ENCODE measurements at places on chromosomes 1 and 21.

- no peak for DNase-seq
These were observed 20.5 kb upstream of the RHBDL2 start for GRCh38 chr1:38962113-38962512.

DNA sequence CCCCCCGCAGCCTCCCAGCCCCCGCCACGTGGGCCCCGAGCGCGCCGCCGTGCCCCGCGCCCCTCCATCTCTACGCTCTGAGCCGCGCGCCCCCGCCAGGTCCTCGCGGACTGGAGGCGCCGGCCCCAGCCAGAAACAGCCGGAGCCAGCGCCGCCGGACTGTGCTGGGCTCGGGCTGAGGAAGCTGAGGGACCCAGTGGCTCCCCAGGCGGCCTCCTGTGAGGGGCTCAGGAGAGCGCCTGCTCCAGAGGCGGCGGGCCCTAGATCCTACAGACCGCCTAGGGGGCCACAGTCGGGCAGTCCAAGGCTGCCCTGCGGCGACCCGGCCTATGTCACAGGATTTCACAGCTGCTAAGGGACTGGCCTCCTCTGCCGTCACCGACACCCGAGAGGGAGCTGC, 82.1 kb downstream of the NENF start:
- DNase-seq: no peak

GRCh38 chr1:179038528-179039281, 13.0 kb downstream of the FAM20B start:
- no peak for DNase-seq

DNA sequence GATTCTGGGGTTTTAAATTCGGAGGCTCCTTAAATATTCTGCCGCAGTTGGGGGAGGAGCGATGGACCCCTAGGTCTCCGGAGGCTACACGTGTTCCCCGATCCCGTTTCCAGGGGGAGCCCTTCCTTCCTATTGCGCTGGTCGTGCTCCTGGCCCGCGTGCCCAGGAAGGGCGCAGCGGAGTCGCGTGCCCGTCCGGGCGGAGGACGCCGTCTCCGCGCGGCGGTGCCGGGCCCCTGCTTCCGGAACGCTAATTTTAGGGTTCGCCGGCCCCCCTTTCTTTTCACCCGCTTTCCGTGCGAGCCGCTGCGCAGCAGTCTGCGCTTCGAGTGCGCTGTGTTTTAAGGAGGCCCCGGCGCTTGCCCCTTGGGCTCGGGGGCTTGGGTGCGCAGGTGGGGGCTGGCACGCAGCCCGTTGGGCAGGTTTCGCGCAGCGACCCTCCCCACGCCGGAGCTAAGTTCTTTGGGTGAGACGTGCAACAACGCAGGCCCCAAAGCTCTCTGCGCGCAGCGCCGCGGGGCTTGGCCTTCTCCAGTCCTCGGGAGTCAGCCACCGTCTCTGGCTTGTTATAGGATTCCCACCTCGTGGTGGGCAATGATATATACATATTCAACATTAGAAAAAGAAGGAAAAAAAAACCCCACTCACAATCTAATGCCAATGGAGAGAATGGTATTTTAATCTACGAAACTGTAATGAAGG, 43.5 kb upstream of the DNAJC6 start:
- DNase-seq: peak; percentile 42

DNA sequence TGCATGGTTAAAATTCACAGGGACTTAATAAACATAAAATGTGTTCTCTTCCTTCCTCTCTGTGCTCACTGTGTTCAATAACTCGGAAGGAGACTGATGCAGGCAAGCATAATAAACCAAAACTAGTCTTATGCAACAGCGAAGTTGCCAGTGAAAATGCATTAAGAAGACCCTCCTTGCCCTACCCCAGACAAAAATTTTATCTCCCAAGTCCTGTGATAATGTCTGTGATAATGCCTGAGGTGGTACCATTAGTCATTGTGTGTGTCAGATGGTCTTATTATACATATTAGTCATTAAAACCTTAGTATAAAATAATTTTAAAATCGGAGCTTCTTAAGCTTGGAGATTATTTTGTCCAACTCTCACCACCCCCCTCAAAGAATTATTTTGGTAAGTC, 97.8 kb downstream of the NGF start:
- DNase-seq: no peak

DNA sequence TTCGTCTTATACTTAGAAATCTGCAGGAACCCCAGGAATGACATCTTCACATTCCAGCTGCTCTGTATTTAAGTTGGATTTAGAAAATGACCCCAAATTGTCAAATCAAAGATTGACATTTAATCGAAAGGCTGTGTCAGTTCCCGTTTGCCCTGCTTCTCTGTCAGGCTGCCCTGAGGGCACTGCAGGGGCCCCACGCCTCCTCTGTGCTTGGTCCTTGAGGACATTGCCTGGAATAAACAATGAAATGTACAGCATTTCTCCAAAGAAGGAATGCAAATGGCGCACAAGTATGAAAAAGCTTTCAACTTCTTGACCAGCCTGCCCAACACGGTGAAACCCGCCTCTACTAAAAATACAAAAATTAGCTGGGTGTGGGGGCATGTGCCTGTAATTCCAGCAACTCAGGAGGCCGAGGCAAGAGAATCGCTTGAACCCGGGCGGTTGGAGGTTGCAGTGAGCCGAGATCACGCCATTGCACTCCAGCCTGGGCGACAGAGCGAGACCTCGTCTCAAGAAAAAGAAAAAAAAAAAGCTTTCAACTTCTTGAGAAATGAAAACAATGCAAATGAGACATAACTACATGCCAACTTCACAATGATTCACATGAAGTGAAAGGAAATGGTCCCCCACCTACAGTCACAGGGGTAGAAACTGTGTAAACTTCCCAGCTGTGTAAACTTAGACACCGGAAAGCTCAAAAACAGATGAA, 3.0 kb downstream of the TMPRSS3 start:
- DNase-seq: no peak

DNA sequence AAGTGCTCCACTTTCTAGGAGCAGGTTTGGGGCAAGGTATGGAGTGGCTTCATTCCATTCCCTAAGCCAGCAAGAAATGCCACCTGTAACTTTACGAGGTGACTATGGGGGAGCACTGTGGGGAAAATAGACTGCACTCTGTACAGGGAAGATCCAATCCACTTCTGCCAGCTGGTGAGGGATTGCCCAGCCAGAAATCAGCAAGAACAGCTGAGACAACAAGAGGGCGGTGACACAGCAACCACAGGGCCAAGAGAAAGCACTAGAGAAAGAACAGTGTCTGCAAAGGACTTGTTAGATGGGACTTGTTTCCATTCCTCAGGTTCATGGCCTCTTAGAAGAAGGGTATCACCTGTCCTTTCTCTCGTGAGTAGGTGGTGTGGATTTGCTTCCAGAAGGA, 19.6 kb downstream of the CAPN8 start:
- no peak for DNase-seq

- no peak for DNase-seq
These were observed 224.3 kb upstream of the FGGY start for GRCh38 chr1:59072583-59072947.

- peak; percentile 48 for DNase-seq
These were observed 972 bp downstream of the CFAP410 start for GRCh38 chr21:44337941-44338895.

- DNase-seq: no peak
These were observed 303.5 kb downstream of the NTNG1 start for GRCh38 chr1:107444302-107444701.

GRCh38 chr1:247291161-247291560, 35.3 kb downstream of the VN1R5 start:
- DNase-seq: no peak

- no peak for DNase-seq
These were observed 42.0 kb downstream of the PCSK9 start for GRCh38 chr1:55081188-55081904.

GRCh38 chr1:208083715-208084085, 160.5 kb downstream of the PLXNA2 start:
- DNase-seq: no peak

GRCh38 chr1:168640836-168641235, 64.4 kb downstream of the XCL1 start:
- DNase-seq: no peak

DNA sequence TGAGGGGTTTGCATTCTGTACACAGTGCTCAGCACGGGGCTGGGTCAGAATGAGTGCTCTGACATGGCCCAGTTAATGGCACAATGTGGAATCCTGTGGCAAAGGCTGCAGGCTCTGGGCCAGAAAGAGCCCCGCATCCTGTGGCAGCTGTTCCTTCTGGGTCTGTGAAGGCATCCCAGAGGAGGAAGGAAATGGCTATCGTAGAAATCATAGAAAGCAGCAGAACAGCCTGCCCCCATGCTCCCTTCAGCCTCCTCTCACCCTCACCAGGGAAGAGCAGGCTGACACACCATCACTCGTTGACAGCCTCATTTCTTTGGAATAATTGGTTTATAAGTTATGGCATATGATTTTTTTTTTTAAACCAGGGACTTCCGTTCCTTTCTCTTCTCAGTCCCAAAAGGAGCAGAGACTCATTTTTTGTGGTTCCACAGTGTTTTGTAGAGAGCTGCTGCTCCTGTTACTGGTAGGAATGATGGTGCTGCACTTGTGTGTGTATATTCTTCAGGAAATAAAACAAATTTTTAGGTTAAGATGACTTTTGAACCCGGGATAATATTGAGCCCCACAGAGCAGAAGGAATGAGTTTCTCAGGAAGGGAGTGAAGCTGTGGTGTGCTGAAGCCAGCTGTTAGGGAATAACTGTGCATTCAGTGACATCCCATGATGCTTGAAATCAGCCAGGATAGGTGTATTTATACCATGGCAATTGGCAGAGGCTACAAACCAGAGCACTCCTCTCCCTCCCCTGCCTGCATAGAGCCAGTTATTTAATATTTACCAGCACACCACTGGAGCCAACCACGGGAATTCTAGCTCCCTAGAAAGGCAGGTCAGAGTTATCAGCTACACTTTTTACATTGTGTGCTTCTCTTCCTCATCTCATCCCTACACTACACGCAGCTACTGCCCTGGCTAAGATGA, 32.0 kb downstream of the PLXNA2 start:
- no peak for DNase-seq

DNA sequence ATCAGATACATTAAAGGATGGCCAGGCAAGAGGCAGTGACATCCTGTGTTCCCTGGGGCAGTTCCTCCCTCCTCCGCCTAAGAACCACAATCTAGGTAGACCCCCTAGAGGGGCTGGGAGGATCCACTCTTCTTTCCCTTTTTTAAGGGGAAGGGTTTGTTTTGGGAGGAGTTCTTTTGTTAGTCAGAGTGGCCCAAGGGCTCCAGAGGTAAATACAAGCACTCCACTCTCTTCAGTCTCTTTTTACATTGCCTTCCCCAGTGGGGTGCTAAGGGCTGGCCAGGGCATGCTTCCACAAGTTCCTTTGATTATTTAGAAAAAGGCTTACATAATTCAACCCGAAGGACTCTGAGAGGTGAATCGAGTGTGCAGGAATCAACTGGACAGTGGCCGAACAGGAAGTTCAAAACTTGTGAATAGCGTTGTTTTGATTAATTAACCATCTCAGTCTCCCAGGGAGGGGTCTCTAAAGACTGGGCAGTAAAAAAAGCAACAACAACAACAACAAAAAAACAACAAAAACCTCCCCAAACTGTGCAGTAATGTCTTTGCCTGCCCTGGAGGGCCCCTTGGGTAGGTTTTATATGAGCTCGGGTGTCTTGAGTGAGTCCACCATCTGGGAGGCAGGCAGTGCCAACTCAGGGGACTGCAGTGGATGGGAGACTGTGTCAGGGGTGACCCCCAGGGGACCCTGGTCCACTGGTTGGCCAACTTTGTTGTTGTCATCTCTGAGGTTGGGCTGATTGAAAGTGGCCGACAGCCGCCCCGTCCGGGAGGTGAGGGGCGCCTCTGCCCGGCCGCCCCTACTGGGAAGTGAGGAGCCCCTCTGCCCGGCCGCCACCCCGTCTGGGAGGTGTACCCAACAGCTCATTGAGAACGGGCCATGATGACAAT, 33.2 kb upstream of the ENO1 start:
- no peak for DNase-seq

DNA sequence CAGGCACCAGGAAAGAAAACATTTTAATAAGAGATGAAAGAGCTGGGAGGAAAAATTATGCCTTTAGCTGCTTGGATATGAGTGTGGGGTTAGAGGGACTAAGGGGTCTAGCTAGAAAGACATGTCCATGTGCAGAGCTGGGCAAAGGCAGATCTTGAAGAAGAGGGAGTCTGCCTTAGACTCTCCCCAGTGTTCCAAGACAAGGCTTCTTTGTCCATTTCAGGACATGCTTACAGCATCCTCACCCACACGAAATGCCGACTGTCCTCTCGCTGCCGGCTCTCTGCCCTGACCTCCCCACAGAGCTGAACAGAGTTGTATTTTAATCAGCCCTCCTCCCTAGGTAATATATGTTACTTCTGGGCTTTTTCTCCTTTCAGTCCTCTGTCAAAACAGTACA, 100.7 kb upstream of the ATP1B1 start:
- DNase-seq: no peak

GRCh38 chr1:213438339-213438738, 387.3 kb downstream of the RPS6KC1 start:
- DNase-seq: no peak

- no peak for DNase-seq
These were observed 123.1 kb upstream of the ESRRG start for GRCh38 chr1:216846339-216846738.

GRCh38 chr1:51570063-51570710, 46.7 kb upstream of the OSBPL9 start:
- no peak for DNase-seq

GRCh38 chr1:90504509-90504908, 212.6 kb downstream of the BARHL2 start:
- DNase-seq: no peak

GRCh38 chr21:40845441-40845995, 1.4 kb downstream of the DSCAM start:
- no peak for DNase-seq

GRCh38 chr21:44866780-44867179, 6.7 kb downstream of the PTTG1IP start:
- DNase-seq: no peak

DNA sequence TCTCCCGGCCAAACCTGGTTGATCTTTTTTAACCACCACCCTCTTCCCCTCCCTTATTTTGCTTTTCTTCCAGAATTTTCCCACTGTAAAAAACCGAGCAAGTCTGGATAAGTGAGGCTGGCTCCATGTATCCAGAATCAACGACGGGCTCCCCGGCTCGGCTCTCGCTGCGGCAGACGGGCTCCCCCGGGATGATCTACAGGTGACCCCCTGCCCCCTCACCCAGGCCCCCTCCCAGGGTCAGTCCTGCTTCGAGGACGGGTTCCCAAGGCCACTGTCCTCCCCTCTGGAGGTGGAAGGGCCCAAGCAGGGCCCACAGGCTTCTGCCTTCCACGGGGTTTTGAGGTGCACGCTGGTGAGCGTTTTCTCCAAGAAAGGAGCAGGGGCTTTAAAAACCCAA, 5.2 kb upstream of the KCNAB2 start:
- DNase-seq: no peak
